ENCODE measurements at places on chromosomes 1 and 21.

- no peak for DNase-seq
Measured at GRCh38 chr1:36844917-36845316, 189.4 kb downstream of the GRIK3 start.

- no peak for DNase-seq
Measured at GRCh38 chr1:193549081-193549480, 362.7 kb upstream of the B3GALT2 start.

- DNase-seq = no peak
Measured at GRCh38 chr1:45684402-45684801, 1.9 kb downstream of the GPBP1L1 start.

DNA sequence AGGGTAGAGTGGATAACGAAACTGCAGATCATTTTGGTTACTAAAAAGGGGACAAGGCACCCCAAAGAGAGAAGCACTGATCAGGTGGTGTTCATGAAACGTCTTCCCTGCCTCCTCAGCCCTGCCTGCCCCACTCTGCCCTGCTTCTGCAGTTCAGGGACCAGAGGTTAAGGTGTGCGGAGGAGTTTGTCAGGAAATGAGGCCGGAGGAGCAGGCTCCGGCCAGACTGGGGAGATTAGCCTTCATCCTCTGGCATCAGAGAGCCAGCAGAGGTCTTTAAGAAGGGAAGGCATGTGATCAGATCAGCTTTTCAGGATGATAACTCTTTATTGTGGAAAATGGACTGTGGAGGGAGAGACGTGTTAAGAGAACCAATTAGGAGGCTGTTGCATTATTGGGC lies 291.9 kb upstream of the NR5A2 start:
- DNase-seq = no peak

DNA sequence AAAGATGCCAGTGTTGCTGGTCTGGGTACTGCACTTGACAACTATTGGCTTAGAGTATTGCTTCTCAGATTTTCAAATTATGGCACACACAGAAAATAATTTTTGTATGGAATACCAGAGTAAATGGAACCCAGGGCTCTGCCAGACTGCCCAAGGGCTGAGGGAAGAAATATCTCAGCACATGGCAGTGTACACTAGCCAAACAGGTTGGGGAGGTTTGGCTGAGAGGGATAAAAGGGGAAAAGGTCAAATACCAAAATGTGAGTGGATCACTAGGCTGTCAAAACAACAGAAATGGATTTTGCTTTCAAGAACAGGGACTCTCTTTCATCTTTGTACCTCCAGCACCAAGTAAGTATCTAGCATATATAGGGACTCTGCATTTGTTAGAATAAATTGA lies 3.0 kb upstream of the RGS8 start:
- no peak for DNase-seq

GRCh38 chr1:64126581-64126980 lies 76.8 kb upstream of the UBE2U start:
- DNase-seq = no peak

DNA sequence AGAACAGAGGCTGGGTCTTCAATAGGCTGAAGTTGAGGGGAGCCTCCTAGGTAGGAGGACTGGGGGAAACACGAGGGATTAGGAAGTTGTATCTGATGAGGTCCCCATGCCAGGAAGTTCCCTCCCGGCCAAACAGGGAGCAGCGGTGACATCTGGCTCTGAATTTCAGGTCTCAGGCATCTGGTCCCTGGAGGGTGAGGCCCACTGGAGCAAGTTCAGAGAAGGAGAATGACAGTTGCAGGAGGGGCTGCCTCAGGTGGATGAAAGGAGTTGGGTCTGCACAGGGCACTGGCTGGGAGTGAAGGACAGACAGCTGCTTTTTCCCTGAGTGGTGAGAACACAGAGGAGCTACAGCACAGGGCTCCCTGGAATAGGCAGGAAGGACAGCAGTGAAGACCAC lies 9.1 kb downstream of the TMEM9 start:
- no peak for DNase-seq

GRCh38 chr1:208499026-208499425 lies 254.8 kb upstream of the PLXNA2 start:
- peak; percentile 60 for DNase-seq

DNA sequence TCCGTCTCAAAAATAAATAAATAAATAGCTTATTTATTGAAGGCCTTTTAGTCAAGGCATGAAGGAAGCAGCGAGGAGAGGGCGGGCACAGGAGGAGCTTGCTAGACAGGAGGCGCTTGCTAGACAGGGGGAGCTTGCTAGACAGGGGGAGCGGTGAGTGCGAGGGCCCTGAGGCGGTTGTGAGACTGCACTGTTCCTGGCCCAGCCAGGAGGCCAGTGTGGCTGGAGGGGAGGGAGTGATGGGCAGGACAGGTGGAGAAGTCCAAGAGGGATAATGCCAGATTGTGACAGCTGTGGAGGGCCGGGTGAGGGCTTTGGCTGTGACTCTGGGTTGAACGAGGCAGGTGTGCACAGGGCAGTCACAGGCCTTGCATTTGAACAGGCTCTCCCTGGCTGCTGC lies 18.2 kb downstream of the KIF17 start:
- no peak for DNase-seq

DNA sequence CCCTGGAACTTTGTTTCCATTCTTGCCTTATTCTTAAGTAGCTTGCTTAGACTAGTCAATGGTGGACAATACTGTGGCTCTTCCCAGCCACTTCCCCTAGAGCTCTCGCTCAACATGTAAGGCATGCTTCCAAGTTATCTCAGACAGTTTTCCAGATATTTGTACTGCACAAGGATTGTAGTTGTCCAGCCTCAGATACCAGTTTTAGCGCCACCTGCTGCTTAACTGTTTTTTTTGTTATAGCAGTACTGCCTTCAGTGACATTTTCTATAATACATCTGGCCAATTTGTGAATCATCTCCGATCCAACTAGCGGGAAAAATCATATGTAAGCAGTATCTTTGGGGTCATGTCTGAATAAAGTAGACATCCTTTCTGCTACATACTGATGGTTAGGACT lies 346.7 kb upstream of the ADGRL4 start:
- DNase-seq = peak; percentile 25

DNA sequence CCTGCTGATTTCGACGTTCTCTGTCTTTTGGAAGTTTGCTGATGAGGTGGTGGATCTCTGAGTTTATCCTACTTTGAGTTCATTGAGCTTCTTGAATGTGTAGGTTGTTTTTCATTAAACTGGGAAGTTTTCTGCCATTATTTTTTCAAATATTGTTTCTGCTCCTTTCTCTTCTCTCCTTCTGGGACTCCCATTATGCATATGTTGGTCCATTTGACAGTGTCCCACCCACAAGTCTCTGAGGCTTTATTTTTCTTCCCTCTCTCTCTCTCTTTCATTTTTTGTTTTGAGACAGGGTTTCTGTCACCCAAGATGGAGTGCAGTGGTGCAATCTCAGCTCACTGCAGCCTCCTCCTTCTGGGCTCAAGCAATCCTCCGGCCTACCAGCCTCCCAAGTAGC lies 11.7 kb downstream of the TNFRSF18 start:
- no peak for DNase-seq

- peak; percentile 6 for DNase-seq
Measured at GRCh38 chr1:236518322-236518721, 5.5 kb upstream of the LGALS8 start.

GRCh38 chr21:39003982-39004633 lies 179.1 kb downstream of the PSMG1 start:
- peak; percentile 91 for DNase-seq
